ENCODE measurements at places on chromosomes 16 and 17.

- DNase-seq, result no peak
These were observed 49.9 kb upstream of the SREBF1 start for GRCh38 chr17:17886726-17887125.

DNA sequence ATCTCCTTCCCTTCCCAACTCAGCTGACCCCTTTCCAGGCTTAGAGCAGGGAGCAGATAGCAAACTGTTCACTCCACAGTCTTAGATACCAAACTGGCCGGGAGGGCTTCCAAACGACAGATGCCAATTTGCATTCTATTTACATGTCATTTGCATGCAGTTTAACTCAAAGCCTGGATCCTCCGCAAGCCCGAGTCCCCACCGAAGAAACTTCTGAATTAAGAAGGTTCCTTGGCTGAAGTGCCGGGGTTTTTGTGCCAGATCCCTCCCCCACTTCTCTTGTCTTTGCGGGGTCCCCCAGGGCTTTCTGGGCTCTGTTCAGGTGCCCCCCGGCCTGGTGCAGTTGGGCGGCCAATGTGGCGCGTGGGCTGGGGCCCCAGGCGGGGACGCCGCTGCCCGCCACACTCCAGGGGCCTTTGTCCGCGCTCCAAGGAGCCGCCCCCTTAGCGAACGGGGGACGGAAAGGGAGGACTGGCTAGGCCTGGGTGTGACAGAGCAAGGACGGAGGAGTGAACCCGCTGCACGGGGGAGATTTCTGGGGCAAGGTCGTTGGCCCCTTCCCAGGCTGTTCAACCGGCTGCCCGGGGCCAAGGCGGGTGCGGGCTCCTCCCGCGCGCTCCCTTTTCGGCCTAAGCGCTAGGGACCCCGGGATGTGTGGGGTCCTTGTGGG lies 1.2 kb downstream of the GPRC5B start:
- no peak for DNase-seq

DNA sequence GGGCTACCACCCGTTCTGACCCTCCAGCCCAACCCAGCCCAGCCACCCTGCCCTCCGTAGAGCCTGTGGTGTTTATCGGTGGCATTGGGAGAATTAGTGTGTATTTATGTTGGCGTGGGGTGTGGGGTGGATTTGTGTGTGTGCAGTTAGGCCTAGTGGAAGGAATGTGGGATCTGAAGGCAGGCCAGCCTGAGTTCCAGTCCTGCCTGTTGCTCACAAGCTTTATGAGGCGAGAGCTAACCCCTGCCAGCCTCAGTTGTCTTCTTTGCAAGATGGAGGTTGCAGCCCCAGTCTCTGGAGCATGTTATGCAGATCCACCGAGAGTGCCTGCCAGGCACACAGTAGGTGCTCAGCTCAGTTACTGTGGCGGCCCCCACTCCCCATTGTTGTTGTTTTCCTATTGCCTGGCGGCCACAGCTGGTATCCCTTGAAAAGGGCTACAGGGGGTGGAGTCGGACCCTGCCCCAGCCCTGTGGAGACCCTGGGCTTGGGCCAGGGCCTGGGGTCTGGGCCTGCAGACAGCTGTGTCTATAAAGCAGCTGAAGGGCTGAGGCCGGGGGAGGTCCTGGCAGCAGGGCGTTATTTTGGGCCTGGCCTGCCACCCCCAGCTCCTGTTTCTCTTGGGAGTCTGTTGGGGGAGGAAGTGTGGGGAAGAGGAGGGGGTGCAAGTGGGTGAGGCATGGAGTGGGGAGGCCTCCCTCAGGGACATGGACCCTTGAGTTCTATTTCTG lies 5.1 kb downstream of the ERBB2 start:
- no peak for DNase-seq

DNA sequence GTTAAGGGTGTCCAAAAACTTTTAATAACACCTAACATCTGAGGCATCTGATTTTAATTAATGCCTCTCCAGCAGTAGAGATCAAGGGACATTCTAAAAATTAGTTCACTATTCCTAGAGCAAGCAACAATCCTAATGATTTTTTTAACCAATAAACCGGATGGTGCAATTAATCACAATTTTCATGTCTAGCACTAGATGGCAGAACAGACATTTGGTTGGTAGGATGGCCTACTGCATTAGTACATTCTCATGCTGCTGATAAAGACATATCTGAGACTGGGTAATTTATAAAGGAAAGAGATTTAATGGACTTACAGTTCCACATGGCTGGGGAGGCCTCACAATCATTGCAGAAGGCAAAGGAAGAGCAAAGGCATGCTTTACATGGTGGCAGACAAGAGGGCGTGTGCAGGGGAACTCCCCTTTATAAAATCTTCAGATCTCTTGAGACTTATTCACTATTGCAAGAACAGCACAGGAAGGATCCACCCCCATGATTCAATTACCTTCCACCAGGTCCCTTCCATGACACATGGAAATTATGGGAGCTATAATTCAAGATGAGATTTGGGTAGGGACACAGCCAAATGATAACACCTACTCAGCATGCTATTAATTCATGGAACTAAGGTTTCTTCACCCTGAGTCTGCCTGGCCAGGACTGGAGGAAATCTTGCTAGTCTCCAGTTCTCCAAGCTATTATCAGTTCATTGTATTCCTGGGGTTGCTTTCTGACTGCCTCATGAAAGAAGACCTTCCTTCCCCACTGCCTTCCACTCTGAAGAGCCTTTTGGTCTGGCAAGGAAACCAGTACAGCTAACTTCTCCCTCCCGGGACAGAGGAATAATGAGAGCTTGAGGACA lies 24.8 kb downstream of the HS3ST3A1 start:
- DNase-seq, result no peak

- peak; percentile 9 for DNase-seq
These were observed 188.4 kb upstream of the NLRP1 start for GRCh38 chr17:5772720-5773119.

GRCh38 chr17:56880133-56880532 lies 33.7 kb downstream of the TRIM25 start:
- DNase-seq, result no peak

- no peak for DNase-seq
These were observed 8.7 kb downstream of the TBX21 start for GRCh38 chr17:47741793-47742145.

DNA sequence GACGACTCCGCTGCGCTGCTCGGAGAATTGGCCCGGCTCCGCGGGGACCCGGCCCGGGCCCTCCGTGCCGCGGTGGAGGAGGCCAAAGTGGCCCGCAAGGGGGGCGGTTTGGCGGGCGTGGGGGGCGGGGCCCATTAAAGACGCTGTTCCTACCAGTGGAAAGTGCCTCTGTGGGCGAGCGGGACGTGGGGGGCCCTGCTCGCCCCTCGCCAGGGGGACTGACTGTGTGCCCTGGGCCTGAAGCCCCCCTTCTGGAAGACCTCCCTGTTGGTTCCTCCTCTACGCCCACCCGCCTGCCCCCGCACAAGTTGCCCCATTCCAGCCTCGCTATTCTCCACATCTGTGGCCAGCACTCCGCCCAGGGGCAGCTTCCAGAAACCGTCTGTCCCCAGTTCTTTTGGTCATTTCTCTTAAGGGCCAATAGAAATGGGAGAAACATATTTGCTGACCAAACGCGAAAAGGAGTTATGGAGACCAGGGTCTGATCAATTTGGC lies 1.9 kb upstream of the FGF11 start:
- no peak for DNase-seq

DNA sequence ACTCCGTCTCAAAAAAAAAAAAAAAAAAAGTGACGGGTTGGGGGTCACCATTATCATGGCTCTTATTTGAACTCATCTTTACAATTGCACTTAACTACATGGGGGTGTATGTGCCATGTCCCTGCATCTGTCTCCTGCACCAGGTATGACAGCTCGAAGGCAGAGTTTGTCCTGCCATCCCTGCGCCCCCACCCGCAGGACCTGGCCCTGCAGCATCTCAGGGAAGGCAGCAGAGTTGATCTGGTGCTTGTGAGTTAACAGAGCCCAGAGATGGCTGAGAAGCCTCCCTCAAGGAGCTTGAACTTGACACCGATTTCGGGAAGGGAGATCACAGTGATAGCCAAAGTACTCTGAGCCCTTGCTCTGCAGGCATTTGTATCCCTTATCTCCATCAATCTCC lies 44.8 kb downstream of the C16orf82 start:
- no peak for DNase-seq

- DNase-seq, result no peak
These were observed 121.0 kb upstream of the NLRP1 start for GRCh38 chr17:5705081-5705875.

GRCh38 chr16:84055366-84055765 lies 12.8 kb upstream of the SLC38A8 start:
- no peak for DNase-seq

DNA sequence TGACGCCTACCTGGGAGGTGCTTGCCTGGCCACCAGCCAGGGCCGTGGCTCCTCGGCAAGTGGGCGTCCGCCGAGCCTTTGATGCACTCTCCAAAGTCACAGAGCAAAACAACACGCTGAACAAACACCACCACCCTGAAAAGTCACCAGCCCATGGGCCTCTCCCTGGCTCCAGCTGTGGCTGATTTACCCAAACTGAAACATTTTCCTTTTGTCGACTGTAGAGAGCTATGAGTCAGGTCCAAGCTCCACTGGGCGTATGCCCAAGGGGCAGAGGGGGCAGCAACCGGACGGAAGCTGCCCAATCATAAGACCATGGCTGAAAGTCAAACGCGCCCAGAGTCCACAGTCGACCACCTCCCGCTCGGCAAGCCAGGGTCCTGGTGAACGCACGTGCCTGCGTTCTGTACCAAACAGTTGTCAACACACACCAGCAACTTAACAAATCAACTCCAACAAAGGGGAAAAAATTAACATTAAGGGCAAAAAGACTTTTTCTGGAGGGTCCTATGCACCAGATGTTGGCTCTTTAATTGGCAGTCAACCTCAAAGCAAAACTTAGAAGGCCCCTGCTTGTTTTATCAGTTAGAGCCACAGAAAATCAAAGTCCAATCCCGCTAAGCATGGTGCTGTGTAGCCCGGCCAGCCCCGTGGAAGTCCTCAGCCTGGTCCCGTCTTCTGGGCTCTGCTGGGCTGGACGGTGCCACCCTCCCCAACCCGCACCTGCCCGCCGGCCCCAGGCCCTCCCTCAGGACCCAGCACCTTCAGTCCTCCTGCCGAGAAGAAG lies 47.3 kb downstream of the TBC1D16 start:
- DNase-seq, result peak; percentile 91

GRCh38 chr16:81350306-81350615 lies 35.5 kb downstream of the GAN start:
- no peak for DNase-seq

GRCh38 chr17:69540356-69540755 lies 125.9 kb downstream of the MAP2K6 start:
- no peak for DNase-seq

DNA sequence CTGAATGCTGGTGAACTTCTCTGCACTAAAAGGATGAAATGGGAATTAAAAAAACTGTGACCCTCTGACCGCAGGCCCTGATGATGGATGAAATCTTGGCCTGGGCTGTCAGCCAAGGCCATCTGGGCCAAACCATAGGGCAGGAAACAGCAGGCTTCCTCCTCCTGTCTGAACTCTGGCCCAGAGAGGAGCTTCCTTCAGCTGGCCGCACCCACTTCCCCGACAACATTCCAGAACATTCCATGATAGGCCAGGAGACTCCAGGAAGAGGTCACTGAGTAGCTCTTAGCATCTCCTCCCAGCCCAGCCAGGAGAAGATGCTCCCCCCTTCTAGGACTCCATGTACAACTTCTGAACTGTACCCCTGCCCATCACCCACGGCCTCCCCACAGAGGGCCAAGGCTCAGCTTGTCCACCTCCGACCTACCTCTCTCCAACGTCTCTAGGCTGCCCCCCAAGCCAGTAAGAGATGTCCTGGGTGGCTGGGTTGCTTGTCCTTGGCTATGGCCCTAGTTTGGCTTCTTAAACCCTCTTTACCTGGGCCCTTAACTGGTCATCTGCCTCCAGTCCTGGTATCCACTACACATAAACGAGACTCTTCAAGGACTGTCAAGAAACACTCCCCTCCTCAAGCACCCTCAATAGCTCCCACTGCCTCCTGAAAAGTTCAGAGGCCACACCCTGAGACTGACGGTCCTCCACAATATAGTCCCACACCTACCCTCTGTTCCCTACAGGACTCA lies 1.7 kb downstream of the RPH3AL start:
- peak; percentile 79 for DNase-seq

GRCh38 chr17:10803830-10804475 lies at the start of gene TMEM238L:
TSS of gene TMEM238L (minus strand) at chr17:10804099. CDS start at chr17:10803963, 136 bp downstream.
- DNase-seq, result peak; percentile 14

DNA sequence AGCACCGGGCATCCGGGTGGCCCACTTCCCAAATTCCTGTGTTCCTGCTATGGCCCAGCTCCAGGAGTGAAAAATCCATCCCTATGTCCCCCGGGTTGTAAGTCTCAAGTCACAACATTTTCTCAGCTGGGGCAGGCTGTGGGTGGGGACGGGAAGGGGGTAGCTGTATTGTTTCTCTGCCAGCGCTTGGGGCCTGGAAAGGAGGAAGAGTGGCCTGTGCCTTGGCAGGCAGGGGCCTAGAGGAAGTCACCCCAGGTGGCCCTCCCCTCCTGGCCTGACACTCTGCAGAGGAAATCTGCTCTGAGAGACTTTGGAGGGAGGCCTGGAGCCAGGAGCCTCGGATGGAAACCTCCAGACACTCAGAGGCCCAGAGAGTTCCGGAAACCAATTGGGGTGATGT lies 10.6 kb upstream of the SCN4A start:
- DNase-seq, result no peak

- no peak for DNase-seq
These were observed 132.9 kb downstream of the USP31 start for GRCh38 chr16:23016368-23016767.

DNA sequence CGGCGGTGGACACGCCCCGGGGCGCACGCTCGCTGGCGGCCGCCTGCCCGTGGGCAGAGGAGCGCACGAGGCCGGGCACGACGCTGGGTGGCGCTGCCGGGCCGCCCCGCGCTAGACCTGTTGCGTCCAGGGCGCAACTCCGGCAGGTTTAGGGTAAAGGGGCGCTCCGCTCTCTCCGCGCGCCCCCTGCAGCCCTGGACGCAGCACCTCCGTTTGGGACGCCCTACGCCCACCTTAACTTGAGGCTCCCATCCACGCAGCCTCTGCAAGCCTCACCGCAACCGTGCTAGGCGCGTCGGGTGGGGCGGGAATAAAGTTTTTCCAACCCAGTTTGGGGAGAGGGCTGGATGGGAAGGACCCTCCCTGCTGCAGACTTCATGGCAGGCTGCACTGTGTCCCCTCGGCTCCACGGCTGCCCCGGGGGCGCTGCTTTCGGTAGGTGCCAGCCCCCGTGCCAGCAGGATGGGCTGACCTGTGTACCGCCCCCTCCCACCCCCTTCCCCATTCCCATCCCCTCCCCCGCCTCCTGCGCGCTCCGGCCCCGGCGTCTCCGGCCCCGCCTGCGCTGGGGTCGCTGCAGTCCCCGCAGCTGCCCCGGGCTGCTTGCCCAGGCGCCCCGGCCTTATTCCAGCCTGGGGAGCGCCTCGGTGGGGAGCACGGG lies at the start of gene SYT17:
TSS of gene SYT17 (plus strand) at position 531 of the 661 bp plus-strand sequence. CDS start 407 bp downstream, outside the sequence.
- peak; percentile 89 for DNase-seq

- DNase-seq, result no peak
These were observed 7.1 kb downstream of the GLYR1 start for GRCh38 chr16:4839942-4840341.

GRCh38 chr16:27805828-27806351 lies 255.9 kb downstream of the KATNIP start:
- no peak for DNase-seq
